Effector memory CD4-positive, alpha-beta T cell (primary cell): ENCODE measurements at places on chromosomes 6 and 20.

GRCh38 chr20:50126662-50127061 is 13.7 kb upstream of the UBE2V1 start:
- DNase-seq, result no peak

DNA sequence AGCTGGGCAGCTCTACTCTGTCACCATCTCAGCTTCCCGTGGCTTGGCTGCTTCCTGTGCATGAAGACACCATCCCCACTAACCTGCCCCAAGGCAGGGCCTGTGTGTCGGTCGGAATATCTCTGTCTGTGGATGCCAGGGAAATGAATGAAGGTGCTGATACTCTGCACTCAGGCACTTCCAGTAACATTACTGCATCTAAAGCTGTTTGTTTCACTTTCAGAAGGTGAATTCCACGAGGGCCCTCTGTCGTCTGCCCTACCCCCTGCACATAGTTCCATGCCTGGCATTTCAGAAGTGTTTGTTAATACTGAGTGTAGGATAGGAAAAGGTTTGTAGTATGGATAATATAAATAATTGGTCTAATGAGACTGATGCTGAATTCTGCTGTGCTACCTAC is 114.7 kb upstream of the GMDS start:
- no peak for DNase-seq

DNA sequence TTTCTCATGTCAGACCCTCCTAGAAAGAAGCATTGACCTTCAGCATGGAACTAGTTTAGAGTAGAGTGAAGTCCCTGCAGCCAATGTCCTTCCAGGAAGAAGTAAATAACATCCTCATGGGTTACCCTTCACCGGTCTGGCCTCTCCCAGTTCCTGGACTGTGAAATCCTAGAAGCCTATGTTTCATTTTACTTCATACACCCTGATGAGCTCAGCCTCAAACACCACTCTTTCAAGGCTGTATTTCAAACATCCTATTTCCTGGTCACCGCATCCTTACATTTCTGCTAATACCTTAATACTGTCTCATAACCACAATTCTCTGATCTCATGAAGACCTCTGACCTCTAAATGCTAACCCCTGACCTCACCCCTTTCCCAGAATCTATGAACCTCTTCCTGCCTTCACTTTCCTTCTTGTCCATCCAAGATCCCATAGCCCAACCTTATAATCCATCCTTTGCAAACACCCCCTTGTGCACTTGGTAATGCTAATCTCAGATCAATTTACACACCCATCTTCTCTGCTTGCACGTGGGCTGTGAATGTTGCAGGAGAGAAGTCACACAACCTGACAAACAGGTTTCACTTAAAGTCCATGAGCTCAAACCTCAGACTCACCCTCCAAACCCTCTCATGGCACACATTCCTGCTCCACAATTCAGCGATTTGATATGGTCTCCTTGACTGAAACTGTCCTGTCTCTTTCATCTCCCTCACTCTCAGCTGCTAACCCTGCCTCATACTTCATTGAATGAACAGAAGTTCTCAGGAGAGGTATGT is 30.2 kb downstream of the SLC2A10 start:
- DNase-seq, result no peak

DNA sequence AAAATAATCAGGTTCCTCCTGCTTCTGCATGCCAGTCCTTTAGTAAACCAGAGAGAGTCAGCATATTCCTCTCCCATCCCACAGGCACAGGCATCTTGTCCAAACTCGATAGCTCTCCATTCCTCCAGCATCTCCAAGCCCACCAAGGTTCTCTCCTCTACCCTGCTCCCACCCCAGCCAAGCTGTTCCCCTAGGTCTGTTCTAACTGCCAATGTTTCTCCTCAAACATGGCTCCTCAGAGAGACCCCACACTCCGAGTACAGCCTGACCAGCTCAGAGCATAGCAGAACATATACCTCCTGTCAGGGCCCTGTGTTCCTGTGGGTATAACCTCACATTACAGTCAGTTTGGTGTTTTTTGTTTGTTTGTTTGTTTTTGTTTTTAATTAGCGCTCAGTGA is 177.8 kb downstream of the VEGFA start:
- no peak for DNase-seq

DNA sequence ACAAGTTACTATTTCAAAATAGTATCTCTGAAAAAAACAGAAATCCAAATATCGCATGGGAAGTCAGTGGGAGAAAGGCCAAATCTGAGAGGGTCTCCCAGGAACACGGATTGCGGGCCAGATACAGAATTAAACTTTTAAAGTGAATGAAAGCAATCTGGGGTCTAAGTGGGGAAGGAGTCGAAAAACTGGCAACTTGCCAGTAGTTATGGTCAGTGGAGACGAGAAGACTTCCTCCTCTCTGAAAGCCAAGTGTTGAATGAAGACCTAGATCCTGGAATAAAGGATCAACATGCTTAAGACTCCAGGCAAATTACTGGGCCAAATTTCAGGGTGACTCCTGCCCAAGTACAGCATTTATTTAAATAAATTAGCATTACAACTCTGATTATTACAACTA is 123.6 kb downstream of the BFSP1 start:
- no peak for DNase-seq

DNA sequence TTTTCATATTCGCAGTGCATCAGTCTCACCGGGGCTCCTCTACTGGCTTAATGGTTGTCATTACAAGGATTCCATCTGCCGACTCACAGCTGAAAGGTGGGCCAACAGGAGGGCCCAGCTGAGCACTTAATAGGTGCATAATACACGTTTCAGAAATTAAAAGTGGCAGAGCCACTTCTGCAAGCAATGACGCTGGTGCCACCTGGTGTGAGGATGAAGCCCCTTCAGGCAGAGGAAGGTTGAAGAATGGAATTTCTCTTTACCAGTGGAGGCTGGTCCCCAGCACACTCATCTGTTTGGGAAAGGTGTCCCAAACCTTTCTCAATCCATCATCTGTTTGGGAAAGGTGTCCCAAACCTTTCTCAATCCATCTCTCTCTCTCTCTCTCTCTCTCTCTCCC is 8.2 kb upstream of the STMND1 start:
- no peak for DNase-seq

DNA sequence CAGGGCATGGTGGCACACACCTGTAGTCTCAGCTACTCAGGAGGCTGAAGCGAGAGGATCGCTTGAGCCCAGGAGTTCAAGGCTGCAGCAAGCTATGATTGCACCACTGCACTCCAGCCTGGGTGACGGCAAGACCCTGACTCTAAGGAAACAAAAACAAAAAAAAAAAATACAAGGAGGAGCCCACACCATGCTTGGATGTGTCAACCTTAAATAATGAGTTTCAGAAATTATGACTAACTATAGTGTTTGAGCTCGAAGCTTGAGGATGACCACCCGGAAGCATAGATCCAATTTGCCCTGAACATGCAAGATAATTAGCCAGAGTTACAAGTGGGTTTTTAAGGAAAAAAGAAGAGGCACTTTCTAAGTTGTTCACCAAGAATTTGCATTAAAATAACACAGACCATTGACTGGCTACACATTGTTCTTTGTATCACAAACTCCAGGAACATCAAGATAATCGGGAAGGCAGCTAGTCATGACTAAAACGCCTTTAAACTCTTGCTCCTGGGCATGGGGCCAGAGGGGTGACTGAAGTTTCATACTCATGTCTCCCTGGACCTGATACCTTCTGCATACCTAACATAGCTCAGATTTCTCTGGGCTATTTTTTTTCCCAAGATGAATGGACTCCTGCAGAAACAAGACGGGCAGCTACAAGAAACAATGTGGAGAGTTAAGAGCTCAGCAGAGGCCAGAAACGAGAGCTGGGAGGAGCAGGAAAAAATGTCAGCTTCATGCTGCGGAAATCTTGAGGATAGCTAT is 289.6 kb downstream of the PREX1 start:
- DNase-seq, result no peak

DNA sequence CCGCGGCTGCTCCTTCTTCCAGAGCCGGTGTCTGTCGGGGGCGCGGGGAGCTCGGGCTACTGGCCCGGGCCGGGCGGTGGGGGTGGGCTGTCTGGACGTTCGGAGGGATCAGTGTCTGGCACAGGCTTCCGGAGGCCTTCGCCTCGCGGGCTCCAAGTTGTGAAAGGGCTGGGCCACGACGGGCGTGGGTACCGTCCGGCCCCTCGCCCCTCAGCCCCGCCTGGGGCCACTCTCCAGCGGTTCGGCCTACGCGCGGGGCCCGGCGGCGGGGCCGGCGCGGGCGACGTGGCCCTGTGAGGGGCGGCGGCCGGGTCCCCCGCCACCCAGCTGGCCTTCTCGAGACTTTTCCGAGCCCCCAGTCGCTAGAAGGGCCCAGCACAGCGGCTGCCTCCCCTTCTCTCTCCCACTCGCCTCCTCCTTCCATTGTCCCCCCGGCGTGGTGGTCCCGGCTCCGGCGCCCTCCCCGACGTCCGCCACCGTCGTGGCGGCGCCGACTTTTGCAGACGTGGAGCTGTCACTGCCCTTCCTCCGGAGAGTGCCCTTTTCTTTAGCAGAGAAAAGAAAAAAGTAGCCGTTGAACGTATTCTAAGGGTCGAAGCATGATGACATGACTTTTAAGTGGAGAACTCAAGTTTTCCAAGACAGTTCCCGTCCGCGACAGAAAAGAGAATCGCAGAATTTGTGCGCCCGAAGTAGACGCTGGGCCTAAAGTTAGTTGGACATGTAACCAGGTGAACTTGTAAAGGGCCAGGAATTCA is 571 bp downstream of the ITCH start:
- DNase-seq, result no peak

GRCh38 chr20:14033310-14033709 is 38.0 kb downstream of the MACROD2 start:
- DNase-seq, result no peak

DNA sequence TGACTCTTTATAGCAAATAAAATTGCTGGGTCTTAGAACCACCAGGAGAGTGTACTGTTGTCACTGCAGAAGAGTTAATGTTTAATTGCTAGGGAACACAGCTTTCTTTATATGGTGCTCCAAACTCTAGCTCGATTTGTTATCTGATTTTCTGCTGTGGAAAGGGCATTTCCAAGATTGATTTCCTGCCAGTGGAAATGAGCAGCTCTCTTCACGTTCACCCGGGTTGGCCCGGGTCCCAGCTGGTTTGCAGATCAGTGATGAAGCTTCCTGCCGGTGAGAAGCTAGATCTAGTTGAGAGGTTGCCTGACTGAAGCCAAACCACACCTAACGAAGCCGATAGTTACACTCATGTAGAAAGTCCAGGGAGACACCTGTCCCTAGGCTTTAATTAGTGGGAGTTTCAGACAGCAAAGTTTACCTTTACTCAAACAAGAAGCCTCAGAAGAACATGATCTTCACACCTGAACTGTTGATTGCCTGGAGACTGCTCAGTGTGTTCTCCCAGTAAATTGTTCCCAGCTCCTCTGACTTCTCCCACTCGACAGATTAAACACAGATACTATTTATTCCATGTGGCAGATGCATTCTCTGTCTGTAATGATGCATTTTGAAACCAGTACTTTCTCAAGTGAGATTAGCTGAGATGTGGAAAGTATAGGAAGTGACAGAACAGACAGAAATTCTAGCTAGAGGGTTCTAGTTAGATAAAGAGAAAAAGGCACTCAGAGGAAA is 27.8 kb downstream of the PAQR8 start:
- peak; percentile 72 for DNase-seq

DNA sequence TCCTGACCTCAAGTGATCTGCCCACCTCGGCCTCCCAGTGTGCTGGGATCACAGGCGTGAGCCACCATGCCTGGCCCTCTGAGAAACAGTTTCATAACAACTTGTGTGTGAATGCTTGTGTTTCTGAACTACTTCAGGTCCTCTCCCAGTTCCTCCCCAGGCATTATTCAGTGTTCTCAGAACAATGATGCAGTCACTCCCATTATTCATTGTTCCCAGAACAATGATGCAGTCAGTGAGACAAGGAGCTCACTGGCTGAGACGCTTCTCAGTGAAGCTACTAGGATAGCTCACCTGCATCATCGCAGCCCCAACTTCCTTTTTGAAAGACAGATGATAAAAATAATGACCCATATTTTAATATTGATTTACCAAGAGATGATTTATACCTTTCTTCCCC is 71.5 kb downstream of the NDUFAF5 start:
- no peak for DNase-seq

DNA sequence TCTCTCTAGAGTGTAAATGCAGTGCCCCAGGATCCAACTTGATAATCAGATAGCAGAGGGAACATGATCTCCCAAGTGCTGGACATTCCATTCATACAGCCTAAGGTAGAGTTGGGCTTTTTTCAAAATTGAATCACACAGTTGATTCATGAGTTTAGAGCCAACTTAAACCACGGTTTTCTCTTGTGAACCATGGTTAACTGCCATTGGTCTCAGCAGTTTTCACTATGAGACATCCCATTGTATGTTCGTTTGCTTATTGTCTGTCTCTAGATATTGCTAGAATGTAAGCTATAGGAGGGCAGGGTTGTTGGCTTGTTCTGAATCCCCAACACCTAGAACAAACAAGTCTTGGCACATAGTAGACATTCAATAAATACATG is 37.2 kb upstream of the TAF8 start:
- DNase-seq, result no peak

- no peak for DNase-seq
These were observed 32.1 kb upstream of the TCFL5 start for GRCh38 chr20:62893700-62894099.

GRCh38 chr20:61123751-61124368 is 128.2 kb upstream of the CDH4 start:
- no peak for DNase-seq

GRCh38 chr6:89372506-89372901 is 20.0 kb upstream of the UBE2J1 start:
- no peak for DNase-seq

DNA sequence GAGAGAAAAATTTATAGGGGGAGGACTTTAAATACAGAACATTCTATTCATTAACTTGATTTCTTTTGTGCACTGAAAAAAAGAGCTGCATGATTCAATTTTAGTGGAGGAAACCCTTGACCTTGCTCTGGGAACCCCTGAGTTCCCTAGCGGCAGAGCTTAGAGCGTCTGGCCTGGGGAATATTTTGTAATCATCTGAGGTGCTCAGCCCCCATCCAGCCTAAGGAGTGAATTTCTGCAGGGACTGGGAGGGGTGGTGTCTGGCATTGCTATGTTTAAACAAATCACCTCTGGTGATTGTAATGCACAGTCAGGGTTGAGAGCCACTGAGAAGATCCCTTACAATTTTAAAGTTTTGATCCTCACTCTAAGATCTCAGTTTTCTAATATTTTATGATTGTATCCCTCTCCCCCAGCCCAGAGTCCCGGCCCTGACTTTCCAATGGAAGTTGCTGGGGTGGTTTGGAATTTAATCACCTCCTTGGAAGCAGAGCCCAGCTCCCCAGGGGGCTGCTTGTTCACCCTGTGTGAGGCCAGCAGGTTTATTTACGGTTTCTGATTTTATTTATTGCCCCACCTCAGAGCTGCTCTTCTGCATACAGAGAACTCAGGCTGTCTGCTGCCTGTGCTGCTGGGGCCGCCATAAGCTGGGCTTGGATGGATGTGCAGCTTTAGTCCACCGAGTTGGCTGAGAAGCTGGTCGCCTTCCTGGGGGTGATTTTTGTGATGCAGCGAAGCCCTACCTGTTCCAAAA is 263.1 kb downstream of the LRFN2 start:
- no peak for DNase-seq

- no peak for DNase-seq
These were observed 30.4 kb downstream of the FYN start for GRCh38 chr6:111842891-111843290.
